ENCODE measurements at places on chromosomes 12 and 14.

DNA sequence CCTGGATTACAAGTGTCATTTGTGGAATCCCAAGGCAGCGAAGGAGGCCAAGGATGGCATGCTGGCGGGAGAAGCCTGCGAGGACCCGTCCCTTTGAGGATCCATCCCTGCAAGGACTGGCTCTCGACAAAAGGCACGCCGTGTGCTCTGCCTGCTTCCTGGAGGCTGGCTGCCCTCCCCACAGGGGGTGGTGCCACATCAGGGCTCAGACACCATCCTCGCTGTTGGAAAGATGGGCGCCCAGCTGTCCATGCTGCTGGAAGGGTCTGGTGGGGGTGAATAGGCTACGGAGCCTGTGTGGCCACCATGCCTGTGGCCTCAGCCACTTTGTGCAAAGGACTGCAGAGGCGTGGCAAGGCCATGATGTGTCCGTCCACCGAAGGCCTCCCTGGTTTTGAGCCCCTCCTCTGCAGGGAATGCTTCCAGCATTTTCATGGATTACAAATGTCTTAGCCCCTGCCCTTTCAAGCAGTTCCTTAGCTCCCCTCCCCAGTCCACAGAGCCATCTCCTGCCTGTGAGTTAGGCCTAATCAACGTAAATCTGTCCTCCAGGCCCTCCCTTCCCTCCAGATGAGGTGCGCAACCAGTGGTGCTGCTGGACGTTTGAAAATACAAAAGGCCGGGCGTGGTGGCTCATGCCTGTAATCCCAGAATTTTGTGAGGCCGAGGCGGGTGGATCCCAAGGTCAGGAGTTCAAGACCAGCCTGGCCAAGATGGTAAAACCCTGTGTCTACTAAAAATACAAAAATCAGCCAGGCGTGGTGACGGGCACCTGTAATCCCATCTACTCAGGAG lies 22.1 kb downstream of the ZBTB42 start:
- DNase-seq: no peak

- no peak for DNase-seq
These were observed 2.1 kb upstream of the AKAP5 start for GRCh38 chr14:64463195-64463594.

- DNase-seq: no peak
These were observed 9.3 kb downstream of the STAC3 start for GRCh38 chr12:57241402-57242310.

DNA sequence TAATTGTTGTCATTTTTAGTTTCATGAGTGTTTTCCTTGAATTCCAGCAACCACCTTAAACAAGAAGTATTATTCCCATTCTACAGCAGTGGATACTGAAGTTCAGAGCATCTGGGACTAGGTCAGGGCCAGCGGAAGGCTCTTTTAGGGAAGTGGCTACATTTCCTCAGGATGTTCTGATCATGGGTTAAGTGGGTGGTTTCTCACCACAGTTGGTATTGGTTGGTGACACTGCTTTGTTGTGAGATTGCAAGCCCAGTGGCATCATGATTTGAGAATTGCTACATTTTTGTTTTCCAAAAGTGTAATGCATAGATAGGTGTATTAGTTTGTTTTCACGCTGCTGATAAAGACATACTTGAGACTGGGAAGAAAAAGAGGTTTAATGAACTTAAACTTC lies 47.1 kb downstream of the SYNE2 start:
- no peak for DNase-seq

GRCh38 chr12:31729705-31730104 lies 884 bp upstream of the AMN1 start:
- DNase-seq: no peak

GRCh38 chr14:50319721-50320120 lies 7.6 kb downstream of the DMAC2L start:
- no peak for DNase-seq

- no peak for DNase-seq
These were observed 4.1 kb upstream of the DHH start for GRCh38 chr12:49098703-49099102.
